ENCODE measurements at places on chromosomes 2 and 18. TPM values are rescaled to one million over a fixed set of nuclear protein-coding genes. Genes with fewer than 3 reads are reported as not detected.

DNA sequence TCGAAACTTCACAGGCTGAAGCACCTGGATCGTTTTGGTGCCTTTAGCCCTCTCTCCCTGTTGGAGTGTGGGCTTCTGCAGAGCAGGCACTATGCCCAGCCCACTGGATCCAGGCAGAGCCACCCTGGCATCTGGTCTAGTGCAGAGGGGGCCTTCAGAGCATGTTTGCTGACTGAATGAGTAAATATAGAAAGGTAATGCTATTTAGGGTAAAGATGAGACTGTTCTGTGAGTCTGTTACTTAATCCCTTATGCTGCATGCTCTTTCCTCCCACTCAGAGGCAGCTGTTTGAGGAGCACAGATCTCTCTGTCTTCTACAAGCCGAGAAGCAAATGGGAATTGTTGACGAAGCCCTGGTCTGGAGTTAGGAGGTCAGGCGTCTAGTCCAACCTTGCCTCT, 130.2 kb downstream of the RGPD3 start:
- no peak for DNase-seq

DNA sequence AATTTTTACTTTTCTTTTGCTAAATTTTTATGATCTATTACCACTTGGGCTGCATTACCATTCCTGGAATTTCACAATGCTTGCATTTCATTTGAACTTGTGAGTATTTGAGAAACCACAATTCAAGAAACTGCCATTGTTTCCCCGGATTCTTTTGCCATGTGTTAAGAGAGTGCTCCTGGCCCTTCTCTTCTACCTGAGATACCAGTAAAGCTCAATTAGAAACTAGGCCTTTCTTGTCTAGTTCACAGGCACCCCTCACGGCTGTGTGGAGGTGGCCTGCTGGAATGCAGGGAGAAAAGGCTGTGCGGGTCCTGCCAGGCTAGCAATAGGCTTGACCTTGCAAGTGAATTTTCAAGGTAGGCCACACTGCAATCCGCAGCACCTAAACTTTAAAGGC, 40.8 kb downstream of the ZEB2 start:
- DNase-seq: no peak

DNA sequence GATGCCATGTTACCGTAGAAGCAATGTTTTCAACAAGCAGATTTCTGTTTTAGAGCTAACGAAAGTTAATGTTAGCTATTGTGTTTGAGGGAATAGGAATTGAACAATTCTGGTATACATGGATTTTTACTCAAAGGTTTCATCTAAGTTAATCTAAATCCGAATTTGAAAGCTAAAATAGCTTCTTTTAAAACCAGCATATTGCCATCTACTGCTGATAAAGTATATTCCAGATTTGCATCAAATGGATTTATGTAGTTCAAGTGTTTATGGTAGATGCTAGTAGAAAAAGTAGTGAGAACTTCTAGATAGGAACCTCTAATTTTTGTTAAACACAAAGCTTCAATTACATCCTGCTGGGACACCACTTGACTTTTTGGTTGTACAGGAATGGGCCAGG, 1569.5 kb upstream of the NXPH2 start:
- DNase-seq: no peak

- DNase-seq: no peak
These were observed 138.1 kb downstream of the TWIST2 start for GRCh38 chr2:238985931-238986446.

DNA sequence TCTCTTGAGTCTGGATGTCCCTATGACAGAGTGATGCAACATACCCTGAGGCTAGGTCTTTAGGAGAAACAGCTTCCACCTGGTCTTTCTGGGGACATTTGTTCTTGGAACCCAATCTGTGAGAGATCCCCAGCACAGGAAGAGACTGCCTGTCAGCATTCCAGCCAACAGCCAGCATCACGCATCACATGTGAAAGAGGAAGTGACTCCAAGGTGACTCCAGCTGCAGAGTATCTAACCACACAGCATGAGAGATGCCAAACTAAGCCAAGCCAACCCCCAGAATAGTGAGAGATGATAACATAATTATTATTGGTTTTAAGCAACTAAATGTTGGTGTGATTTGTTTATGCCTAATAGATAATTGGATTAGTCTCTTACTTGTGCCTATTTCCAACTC, 35.7 kb downstream of the C18orf63 start:
- DNase-seq: no peak

GRCh38 chr18:41829647-41830516, 125.2 kb upstream of the PIK3C3 start:
- no peak for DNase-seq

DNA sequence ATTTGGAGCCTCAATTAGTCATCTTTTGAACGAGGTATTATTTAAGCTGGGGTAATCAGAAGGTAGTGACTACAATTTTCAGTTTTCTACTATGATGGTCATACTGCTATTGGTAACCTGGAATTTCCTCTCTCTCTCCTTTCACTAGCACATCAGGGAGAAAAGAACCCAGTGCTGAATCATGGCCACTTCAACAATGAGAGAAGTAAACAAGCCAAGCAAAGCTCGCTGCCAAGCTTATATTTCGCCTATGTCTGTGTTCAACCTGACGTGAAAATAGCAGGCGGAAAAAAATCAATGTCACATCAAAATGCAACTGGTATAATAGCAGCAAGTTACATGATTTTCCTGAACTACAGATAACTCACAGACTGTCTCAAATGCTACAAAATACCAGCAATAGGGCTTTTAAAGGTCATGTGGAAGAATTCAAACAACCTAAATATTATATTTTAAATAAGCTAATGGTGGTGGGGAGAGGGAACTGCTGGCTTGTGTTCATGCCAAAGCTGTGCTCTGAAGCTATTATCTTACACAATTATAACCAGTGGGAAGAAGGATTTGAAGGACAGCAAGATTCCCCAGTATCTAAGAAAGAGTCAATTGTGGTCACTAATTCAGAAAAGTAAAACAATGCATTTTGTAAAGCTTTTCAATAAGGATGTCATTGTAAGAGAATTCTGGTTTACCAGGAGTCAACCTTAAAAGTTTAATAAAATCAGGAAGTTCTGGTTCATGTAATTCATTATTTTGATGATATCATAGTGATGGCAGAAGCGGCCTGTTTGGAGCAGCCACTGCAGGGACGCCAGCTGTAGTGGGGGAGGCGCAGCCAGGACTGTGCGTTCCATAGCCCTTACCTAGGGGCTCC, 38.0 kb downstream of the RNF152 start:
- no peak for DNase-seq

GRCh38 chr2:74347742-74348141, 4.5 kb upstream of the SLC4A5 start:
- DNase-seq: no peak

Gene POTEE
- 0.26 TPM for total RNA-seq

Gene POTEJ
- total RNA-seq: not detected

Gene TRABD2A
- 1.1 TPM for total RNA-seq

Gene MAL
- total RNA-seq: 1.9 TPM
